Stimulated activated CD8-positive, alpha-beta memory T cell treated with anti-CD3 and anti-CD28 coated beads, Interleukin-4, amount 100 ng/mL, for 4 hours (primary cell): ENCODE measurements at places on chromosomes 2 and 18.

GRCh38 chr2:59790186-59791003 is 763.1 kb downstream of the BCL11A start:
- no peak for DNase-seq

DNA sequence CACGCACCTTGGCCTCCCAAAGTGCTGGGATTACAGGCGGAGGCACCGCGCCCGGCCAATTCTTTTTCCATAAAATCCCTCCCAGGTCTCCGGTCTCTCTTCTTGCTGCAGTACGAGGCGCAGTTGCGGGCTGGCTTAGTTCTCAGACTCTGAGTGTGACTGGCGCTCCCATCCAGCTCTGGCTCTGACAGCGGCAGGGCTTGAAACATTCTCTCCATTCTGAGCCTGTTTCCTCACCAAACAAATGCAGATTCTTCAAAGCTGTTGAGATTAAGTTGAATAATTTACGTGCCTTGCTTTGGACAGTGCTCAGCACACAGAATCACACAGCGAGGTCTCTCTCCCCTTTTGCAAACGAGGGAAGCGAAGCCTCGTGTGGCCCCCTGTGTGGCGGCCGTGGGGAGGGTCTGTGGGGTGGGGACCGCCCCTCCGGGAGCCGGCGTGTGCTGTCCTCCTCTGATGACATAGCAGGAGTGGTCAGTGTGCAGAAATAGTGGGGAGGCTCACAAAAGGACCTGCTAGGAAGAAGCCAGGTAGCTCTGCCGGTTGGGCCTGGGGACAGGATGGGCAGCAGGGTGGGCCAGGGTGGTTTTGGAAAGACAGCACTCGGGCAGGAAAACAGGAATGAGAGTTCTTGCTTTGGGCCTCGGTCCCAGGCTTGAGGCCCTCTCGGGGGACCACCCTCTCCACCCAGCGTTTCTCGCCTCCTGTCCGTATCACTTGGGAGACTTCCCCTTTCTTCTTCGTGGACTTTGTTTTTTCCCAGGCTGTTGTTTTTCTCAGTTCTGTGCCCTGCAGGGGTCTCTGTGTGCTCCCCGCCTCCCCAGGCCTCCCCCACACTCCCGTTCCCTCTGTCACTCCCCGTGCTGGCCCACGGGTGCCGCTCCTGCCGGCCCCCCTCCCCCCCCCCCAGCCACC is 75.0 kb downstream of the KCNG2 start:
- no peak for DNase-seq

GRCh38 chr18:36527051-36527450 is 229.5 kb downstream of the FHOD3 start:
- DNase-seq, result no peak

DNA sequence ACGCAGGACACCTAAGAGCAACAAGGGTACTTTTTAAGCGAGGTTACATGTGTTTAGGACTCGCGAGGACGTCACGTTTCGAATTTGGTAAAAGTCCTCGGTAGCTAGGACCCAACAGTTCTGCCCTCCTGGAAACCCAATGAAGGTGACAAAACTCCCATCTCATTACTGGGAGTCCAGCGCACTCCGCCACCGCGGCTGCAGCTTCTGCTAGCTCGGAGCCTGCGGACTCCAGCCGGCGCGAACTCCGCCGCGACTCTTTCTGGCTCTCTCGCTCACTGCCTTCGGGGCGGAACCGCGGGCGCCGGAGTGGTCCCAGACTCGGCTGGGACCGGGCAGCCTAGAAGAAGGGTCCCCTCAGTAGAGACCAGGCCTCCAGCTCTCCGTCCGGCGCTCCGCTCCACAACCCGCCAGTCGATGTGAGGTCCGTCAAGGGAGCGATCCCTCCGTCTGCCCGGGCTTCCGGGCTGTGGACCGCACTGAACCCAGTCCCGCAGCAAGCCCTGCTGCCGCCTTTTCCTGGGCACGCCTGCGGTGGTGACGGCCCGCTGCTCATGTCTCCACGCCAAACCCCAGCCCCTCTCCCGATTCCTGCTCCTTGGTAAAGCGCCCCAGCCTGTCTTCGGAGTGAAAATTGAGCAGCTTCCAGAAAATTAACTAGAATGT is 3.0 kb upstream of the OSR1 start:
- no peak for DNase-seq

DNA sequence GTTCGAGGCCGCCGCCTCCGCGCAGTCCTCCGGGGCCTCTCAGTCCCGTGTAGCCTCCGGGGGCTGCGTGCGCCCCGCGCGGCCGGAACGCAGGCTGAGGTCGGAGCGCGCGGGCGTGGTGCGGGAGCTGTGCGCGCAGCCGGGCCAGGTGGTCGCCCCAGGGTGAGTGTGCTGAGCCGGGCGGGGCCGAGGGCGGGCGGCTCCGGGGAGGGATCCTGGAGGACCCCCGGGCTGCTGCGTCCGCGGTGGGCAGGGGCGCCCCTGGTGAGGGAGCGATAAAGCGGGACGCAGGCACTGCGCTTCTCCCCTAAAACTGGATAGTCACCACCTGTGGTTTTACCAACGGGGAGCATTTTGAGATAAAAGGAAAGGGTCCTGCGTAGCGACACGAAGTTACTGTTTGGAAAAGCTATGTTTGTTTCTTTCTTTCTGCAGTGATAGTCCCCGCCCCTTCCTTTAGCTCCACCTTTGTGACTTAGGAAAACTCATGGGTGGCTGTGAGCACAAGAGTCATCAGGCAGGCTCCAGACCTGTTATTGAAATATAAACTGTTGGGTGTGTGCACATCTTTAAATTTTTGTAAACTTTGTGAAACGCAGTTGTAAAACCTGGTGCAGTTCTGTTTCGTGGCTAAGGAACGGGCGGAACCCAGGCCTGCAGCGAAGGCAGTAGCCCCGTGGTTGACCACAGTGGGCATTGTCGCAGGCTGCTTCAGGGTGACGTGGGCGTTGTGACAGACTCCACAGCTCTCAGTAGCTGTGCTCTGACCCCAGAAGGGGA is 687 bp downstream of the CTDP1 start:
- DNase-seq, result no peak

DNA sequence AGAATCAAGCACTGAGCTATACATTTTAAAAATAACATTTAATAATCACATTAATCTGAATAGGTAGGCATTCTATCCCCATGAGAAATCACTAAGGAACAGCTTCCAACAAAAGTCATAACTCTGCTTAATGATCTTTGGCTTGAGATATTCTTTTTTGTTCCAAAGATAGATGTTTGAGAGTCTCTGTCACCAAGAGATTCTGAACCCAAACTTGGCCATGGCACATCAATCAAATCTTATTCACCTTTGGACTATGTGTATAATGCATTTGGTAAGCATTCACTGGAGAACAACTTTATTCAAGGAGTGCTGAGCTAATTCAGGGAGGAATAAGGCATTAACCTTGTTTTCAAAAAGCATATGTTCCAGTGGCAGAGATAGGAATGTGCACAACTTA is 743.3 kb downstream of the SLC4A3 start:
- DNase-seq, result no peak

DNA sequence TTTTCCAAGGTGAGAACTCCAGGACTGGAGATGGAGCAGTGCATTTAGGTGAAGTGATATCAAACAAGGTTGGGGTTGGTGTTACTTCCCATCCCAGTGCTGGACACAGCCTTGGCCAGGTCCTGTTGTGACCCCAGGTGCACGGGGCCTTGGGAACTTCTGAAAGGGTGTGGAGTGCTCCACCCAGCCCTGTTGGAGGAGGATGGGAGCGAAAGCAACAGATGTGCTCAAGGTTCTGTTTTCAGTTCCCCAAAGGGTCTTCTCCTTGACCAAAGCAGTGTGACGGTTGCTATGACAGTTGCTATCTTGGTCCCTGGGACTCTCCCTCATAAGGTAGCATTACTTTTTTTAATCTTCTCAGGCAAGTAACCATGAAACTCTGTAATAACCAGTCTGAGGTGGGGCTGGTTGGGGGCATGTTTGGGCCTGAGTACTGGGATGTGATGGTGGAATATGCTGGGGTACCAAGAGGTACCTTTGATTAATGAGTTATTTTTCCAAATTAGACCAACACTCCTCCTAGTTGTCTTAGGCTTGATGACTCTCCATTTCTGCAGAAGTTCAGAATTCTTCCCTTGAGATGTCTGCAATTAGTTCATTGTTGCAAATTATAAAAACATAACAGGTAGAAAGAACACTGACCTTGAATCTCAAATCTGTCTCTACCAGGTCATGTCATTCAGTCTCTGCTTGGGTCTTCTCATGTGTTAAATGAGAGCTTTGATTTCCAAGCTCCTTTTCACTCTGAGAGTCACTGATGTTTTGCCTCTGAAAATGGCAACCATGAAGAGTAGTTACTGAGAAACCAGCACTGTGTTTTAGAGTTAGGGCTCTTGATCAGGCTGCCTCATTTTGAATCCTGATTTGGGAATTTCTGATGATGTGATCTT is 154.5 kb downstream of the RPIA start:
- DNase-seq, result no peak

DNA sequence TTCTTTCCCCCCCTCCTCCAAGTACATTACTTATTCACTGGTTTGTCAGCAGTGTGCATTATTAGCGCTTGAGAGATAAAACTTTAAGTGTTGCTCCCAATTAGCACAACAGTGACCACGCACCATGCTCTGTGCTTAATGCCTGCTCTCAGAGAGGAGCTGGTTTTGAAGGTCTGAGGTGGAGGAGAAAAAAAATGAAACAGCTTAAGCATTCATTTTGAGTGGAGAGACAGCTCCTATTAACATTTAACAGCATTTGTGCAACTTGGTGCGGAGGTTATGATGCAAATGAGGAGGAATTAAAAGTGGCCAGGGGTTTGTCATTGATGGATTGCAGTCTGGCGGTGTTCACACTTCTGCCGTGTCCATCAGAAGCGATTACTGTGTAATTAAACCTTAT is 141.8 kb downstream of the FIGN start:
- DNase-seq, result no peak

DNA sequence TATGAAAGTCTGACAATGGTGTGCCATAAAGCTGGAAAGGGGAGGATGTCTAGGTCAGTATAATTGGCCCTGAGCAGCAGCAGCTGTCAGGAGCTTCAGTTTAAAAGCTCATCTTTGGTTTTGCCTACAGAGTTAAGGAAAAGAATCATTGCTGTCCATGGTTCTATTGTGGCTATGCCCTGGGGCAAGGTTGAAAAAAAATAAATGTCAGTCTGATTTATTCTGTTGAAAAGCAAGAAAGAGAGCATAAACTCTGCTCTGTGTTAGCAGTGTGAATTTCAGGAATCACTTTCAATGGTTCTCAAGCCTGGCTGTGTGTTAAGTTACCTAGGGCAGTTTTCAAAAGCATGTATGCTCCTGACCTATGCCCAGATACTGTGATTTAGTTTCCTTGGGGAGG is 446.7 kb downstream of the SETBP1 start:
- no peak for DNase-seq

GRCh38 chr18:48165111-48165866 is 234.8 kb upstream of the SMAD2 start:
- no peak for DNase-seq

DNA sequence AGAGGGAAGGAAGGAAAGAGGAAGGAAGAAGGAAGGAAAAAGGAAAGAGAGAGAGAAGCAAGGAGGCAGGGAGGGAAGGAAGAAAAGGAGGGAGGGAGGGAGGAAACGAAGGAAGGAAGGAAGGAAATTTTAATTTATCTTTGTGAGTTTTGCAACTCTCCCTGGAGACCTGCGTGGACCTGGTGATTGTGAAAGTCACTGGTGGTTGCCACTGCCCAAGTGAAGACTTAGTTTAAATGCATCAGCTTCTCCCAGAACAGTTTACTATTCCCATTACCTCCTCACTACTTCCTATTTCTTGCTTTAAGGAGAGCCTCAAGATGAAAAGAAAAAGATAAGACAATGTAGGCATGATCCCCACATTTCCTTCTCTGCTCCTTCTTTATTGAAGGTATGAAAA is 68.8 kb downstream of the ACVR1C start:
- DNase-seq, result no peak

DNA sequence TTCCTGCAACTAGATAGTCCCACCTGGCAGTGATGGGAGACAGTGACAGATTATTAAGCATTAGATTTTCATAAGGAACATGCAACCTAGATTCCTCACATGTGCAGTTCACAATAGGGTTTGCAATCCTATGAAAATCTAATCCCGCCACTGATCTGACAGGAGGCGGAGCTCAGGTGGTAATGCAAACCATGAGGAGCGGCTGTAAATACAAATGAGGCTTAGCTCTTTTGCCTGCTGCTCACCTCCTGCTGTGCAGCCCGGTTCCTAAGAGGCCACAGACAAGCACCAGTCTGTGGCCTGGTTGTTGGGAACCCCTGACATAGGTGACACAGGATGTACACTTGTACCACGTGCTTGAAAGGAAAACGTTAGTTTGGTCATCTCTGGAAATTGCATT is 41.6 kb downstream of the CDH19 start:
- DNase-seq, result no peak

- no peak for DNase-seq
Measured at GRCh38 chr2:234991793-234992192, 40.0 kb downstream of the SH3BP4 start.

GRCh38 chr2:201992960-201993359 is 40.7 kb upstream of the FZD7 start:
- DNase-seq, result no peak

- no peak for DNase-seq
Measured at GRCh38 chr2:181307203-181307991, 149.8 kb upstream of the ITGA4 start.

DNA sequence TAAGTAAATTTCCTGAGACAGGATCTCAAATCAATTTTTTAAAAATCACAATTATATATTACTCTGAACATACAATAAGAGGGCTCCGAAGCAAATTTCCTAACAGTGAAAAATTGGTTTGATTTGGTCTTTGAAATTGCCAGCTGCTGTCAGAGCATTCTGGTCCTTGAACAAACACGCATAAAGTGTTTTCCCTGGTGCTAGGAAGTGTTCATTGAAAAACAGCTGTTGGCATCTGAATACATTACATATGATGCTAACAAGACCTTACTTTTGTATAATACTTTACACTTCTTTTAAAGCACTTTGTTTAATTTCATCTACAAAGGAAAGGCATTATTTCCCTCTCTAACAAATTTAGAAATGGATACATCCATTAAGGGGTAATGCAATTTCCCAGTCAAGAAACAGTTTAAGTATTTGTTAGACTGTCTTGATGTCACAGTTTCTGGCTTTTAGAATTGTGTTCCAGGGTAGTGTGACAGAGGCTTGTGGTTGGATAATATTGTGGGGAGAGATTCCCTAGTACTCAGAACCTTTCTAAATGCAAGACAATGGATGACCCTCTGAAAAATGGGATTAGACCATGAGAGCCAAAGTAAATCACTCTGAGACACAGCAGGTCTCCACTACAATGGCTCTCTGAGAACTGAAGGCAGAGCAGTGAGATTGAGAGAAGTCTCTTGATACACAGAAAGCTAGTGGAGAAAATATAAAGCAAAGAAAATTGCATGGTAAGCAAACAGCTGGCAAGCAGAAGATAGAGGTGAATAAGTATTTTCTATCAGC is 299.0 kb downstream of the TRIB2 start:
- no peak for DNase-seq

GRCh38 chr18:31424383-31424988 is 23.1 kb upstream of the DSG3 start:
- DNase-seq, result no peak

GRCh38 chr2:170500770-170501169 is 214.4 kb upstream of the SP5 start:
- DNase-seq, result no peak

- DNase-seq, result no peak
Measured at GRCh38 chr18:33573193-33573592, 4.8 kb upstream of the ASXL3 start.

- no peak for DNase-seq
Measured at GRCh38 chr2:86443631-86444350, 2.6 kb downstream of the KDM3A start.
